ENCODE measurements at places on chromosomes 6 and 20.

DNA sequence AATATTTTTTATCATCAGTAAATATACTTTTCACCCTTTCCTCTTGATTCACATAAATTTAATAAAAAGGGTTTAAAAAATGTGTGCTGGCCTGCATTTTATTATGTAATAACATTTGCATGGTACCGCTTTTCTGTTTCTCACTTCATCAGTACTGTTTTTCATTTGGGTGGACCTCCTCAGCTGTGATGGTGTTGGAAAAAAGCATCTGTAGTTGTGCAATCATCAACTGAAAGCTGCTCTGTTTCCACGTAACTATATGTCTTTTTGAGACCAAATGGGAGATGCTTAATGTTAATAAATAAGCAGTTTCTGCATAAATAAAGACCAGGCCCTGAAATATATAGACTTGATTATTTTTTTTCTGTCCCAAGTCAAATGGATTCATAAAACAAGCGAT, 31.6 kb upstream of the CENPW start:
- DNase-seq = no peak

GRCh38 chr20:32572271-32572968, 12.7 kb downstream of the NOL4L start:
- DNase-seq = no peak

- no peak for DNase-seq
Observed at GRCh38 chr6:106257195-106257594, 68.4 kb downstream of the ATG5 start.

GRCh38 chr6:25237579-25237978, 41.6 kb upstream of the CARMIL1 start:
- DNase-seq = no peak

DNA sequence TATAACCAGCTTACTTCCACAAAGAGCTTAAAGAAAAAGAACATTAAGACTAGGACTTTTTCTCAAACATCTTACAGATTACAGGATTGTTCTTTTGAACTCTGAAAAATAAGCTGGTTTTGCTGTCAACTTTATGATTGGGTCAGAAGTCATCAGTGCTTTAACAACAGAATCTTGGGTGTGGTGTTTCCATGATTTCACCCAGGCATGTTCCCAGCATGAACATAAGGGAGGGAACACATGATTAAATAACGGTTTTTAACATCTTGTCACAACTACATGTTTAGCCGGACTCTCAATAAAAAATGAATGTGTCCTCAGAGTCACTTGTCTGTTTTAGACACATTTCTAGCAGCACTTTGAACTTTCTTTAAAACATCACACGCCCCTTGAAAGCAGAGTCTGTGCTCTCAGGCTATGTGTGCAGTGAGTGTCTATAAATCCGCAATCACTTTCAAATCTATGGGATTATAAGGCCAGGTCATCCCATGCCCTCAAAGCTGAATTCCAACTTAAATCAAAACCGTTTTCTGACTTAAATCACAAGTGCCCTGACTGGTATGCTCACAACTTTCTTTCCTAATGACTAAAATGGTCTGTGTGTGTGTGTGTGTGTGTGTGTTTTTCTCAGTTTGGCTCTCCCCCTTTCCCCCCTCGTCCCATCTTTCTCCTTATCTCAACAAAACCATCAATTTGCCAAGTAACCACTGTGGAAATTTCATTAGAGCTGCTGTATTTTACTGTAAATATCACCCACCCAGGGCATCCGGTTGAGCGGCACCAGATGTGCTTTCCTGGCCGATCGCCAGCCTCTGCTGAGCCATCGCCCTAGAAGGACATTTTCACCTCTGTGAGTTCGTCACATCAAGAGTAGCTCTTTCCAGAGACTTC, 216.8 kb upstream of the DTNBP1 start:
- peak; percentile 62 for DNase-seq

Measured in GM10248 (cell line).